Fibroblast of skin of right biceps (primary cell): ENCODE measurements at places on chromosomes 11 and 22.
A peak's percentile ranks its signal among the peaks of the same experiment; 100 is the strongest.

DNA sequence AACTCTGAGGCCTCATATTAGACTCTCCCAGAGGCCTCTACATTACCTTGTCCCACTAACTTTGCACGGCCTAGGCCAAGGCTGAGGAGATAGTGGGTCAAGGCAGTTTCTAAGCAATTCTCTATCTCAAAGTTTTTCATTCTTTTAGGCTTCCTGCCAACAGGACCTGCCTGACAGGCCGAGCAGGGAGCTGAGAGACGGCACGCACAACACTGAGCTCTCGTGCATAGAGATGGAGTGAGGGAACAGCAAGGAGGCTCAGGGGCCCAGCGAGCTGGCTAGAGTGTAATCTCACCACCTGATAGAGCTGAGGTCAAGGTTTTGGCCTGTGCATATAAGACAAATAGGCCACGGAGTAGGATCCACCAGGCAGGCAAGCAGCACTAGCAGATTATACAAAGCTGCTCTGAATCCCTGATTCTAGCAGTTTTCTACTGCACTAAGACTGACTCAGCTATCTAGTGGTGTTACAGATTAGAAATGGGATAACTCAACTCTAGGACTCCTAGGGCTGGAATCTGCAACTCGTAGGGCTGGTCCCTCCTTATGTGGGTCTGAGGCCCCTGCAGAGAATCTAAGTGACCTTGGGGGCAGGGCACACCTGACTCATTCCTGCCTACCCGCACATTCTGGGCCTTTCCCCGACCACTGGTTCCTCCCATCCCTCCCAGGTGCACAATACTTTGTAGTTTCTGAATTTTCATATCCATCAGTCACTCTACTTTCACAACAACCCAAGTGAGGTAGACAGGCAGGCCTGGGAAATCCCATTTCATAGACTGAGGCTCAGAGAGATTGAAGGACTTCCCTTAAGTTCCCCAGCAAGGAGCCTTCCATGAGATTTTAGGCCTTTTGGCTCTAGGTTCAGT is 1.7 kb downstream of the CYB5R2 start:
- DNase-seq, result no peak

DNA sequence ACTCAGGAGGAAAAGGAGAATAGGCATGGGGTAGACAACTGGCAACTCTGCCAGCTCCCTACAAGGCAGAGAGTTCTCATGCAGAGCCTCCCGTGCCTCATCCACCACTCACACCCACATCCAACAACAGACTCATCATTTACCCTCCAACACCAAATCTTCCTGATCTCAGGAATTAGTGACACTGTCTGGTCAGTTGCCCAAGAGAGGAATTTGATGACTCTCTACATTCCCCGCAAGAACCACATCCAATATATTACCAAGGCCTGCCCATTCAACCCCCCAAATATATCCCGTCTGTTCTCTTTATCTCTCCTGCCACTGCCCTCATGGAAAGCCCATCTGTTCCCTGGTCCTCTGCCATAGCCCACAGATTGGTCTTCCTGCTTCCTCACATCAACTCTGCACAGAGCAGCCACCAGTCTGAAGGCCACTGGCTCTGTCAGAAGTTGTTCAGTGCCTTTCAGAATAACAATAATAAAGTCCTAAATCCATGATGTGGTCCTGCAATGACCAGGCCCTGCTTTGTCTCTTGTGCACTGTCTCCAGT is 57.5 kb upstream of the CD82 start:
- no peak for DNase-seq

DNA sequence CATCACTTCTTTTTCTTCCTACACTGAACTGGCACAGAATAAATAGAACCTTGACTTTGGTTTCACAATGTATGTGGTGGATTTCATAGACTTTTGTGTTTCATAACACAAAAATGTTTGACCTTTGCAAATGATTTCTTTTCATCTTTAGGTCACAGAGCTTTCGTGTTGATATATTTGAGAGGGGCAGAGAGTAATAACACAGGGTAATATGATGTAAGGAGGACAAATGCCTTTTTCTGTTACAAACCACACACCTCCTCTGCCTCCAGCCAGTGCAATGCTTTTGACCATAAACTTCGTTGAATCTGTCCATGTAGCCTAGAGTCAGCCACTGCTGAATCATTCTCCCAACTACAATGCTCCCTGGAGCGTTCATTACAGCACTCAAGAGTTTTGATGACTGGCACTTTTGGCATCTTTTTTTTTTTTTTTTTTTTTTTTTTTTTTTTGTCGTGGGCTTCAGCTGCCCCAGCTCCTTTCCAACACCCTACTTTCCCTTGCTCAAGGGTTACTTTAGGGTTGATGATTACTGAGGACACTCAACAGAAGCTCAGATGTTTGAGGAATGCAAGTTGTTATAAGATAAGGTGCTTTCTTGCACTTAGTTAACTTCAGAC is 11.4 kb upstream of the CAT start:
- DNase-seq, result peak; percentile 90

- DNase-seq, result no peak
Measured at GRCh38 chr11:4839851-4840549, 9.0 kb downstream of the OR51S1 start.

GRCh38 chr11:61956191-61957020 is 6.3 kb downstream of the BEST1 start:
- DNase-seq, result no peak

- DNase-seq, result no peak
Measured at GRCh38 chr11:25737071-25737675, 594.8 kb upstream of the ANO3 start.

- peak; percentile 72 for DNase-seq
Measured at GRCh38 chr11:106480581-106481190, 403.2 kb downstream of the AASDHPPT start.

DNA sequence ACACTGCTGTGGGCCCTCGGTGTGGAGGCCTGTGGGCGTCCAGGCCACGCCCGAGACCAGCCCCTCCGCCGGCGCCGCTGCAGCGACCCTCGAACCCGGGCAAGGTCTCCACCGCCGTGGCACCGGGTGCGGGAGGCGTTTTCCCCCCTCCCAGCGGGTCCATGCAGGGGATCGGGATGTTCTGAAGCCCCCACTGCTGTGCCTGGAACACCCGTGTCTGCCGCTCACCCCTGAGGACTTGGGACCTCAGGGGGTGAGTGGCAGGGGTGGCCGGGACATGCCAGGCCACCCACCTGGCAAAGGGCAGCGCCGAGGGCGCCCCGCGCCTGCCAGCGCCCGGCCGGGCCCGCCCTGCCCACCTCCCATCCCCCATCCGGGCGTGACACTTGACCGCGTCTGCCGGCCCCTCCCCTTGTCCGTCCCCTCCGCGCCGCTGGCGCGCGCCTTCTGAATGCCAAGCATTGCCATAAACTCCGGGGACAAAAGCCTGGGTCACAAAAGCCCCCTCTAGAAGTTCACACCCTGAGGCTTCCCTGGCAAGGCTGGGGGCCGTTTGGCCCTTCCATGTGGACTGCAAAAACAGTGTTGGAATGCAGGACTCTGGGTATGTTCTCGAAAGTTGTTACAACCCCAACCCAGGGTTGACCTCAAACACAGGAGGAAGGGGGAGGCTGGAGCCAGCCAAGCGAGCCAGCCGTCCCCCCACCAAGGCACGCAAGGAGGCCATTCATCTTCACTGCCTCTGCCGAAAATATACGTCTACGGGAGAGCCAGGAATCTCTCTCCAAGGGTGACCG is 819 bp upstream of the KCNQ1OT1 start:
- peak; percentile 40 for DNase-seq
